ENCODE measurements at places on chromosomes 4 and X. TPM values are rescaled to one million over a fixed set of nuclear protein-coding genes. Genes with fewer than 3 reads are reported as not detected.

DNA sequence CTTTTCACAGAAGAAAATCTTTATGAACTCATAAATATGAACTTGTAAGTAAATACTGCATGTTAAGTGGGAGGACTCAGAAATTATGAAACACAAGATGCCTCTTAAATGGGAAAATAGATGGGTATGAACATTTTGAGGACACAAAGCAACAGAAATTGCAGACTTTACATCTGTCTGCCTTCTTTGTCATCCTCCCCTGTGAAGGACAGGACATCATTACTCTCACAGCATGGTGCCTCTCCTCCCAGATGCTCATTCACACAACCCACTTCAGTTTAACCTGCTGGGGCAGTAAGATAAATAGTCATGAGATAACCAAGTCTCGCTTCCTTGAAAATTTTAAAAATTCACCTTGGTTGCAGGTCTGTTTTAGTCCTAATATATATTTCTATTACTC lies 144.5 kb downstream of the APBB2 start:
- DNase-seq, result no peak

DNA sequence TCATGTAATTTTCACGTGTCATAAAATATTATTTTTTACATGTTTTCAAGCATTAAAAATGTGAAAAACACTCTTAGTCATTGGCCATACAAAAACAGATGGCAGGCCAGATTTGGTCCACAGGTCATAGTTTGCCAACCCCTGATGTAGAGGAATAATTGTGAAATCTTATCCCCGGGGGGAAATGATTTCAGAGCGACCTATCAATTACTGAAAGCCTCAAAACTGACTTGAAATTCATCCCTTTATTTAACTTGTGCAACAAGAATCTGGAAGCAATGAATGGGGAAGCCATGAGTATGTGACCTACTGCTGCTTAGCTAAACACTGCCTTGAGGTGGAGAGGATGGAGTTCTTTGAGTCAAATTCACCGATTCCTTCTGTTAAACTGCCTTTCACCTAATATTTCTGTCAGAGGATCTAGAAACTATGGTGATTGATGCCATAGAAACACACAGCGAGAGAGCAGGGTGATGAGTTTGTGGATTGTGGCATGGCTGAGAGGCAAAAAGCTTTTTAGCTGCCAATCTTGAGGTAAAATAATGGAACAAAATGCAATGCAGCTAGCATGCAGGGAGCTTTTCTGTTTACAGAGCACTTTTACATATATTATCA lies 30.3 kb upstream of the BRS3 start:
- DNase-seq, result no peak

- DNase-seq, result no peak
These were observed 18.4 kb upstream of the LDB2 start for GRCh38 chr4:16916719-16917337.

DNA sequence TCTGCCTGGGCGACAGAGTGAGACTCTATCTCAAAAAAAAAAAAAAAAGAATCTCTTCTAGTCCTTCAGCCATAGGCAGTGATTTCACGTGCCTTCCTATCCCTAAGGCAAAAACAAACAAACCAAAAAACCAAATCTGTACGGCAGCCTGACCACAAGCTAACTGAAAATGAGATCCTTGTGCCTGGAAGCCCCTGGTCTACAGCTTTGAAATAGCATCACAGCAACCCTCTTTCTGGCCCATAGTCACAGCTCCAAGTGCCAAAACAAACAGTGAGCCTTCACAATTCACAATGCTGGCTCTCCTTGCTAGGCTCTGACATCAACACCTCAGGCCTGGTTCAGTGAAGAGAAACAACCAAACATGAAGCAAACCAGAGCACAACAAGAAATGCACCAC lies 46.1 kb downstream of the TMEM150C start:
- no peak for DNase-seq

DNA sequence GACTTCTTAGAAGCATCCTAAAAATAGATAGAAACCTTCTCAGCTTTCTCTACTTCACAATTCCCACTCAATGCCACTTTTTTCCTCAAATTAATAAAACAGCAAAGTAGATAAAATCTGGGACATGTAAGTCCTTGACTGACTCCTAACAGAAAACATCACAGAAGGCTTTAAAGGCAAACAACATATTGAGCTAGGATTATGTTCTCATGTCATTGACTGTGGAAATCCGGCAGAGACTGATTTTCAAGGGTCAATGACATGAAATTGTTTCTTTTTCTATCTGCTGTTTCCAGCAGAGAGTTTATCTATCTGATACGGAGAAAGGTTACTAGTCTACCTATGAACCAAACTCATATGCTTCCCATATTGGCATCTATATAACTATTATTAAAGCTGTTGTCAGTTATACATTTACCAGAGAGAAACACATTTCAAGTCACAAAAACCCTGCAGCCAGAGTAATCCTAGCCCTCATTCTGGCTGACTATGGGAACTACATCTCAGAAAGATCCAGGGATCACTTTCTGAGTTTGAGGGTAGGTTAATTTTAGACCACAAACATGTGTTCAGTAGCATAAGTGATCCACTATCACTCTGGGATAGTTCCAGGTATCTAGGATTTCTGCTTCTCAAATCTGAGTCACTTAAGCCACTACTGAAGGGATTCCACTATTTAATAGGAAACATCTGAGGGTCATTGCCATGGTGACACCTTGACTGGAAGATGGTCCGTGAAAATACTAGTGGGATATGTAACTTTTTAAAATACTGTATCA lies 147.6 kb downstream of the PPP3CA start:
- no peak for DNase-seq

GRCh38 chrX:15242899-15243555 lies 26.9 kb downstream of the ASB9 start:
- no peak for DNase-seq

- no peak for DNase-seq
These were observed 962.6 kb downstream of the PCDH7 start for GRCh38 chr4:31682796-31683195.

- DNase-seq, result no peak
These were observed 8.7 kb downstream of the P2RY8 start for GRCh38 chrX:1528186-1528883.

- DNase-seq, result no peak
These were observed 61.4 kb downstream of the AGA start for GRCh38 chr4:177380730-177381287.

DNA sequence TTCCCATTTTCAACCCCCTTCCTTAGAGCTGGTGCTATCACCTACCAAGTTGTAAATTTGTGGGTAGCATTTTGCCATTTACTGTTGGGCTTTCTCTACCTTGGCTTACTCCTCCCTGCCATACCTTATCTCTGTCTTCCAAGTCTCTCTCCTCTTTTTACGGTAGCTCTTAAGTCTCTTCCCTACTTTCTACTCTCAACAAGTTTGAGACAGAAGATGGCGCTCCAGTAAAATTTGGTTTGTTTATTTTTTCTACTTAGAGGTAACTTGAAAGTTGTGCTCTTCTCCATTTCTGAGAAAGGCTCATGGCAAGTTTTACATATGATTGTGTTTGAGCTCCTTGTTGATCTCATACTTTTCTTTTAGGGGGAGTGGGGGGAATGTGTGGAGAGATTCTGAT lies 1508.1 kb downstream of the TECRL start:
- DNase-seq, result no peak

DNA sequence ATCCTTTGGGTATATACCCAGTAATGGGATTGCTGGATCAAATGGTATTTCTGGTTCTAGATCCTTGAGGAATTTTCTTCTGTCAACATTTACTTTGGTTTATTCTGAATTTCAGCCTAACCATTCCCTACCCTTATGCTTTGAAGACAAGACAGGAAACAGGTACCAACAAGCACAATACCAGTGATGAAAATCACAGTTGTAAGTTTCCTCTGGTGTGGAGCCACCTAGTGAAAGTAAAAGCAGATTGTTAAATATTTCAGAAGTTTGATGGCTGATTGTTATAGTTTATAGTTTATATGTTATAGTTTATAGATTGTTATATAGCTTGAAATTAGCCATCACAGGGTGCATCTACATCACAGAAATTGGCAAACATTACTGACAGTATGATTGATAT lies 104.5 kb upstream of the AGA start:
- no peak for DNase-seq

- DNase-seq, result no peak
These were observed 91.7 kb upstream of the PHOX2B start for GRCh38 chr4:41839916-41840854.

- DNase-seq, result no peak
These were observed 103.9 kb downstream of the IQCM start for GRCh38 chr4:149711593-149712365.

DNA sequence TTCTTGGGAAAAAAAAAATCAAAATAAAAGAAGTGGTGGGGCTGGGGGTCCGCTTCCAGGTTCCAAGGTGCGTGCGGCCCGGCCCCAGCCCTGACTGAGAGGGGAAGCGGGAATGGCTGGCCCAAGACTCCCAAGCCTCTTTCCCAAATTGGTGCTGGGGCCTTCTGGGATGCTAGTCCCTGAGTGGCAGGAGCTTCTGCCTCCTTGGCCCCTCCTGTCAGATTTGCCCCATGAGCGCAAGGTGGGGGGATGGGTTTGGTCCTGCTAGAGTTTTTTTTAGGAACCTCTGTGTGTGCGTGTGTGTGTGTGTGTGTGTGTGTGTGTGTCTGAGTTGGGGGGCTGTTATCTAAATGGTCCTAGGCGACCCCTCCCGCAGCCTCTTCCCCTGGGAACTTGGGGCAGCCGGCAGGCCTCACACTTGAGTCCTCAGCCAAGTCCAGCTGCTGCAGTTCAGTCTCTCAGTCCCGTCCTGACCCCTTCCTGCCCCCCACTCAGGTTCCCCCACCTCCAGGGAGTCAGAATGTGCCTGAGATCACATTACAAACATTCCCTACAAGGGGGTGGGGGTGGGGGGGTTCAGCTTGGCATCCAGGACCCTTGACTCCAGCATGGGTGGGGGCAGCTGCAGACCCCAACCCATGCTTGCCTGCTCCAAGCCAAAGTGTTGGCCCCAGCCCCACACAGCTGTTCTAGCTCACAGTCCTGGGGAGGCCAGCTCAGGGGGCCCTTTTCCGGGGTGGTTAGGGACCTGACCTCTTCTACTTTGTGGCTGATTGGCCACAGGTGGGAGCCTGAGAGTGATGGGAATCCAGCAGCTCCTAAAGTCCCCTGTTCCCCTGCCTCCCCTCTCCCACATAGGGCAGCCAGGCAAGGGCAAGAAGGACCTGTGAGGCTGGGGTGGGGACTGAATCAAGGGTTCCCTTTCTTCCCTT lies 4.0 kb downstream of the EFNB1 start:
- no peak for DNase-seq

DNA sequence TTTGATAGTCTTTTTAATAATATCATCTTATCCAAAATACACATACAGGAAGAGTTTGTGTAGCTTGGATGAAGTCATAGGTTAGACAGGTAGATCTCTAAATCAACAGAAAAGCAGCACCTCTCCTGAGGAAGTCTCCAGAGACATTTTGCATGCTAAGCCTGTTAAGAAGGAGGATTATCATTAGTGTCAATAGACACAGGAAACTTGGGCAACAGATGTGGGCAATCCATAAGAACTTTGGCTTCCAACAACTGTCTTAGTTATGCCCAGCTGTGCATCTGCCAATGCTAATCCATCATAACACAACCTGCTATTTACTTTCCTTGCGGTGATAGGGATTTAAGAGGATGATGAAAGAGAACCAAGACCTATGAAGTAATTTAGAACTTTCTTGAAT lies 1052.6 kb downstream of the RPA4 start:
- no peak for DNase-seq

DNA sequence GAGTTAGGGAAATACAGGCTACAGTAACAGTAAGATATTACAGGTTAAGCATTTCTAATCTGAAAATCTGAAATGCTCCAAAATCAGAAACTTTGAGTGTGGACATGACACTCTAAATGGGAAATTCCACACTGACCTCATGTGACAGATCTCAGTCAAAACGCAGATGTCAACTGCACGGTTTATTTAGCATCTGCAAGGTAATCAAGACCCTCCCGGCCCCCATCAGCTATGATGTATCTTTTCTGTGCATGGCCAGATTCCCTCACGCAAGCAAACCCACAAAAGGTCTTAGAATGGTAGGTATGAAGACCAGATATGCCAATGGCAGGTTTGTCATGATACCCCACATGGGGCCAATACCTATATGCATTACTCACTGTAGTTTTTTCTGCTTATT lies 82.8 kb downstream of the COQ2 start:
- DNase-seq, result no peak

GRCh38 chr4:150582873-150583286 lies 929 bp downstream of the MAB21L2 start:
- peak; percentile 12 for DNase-seq

DNA sequence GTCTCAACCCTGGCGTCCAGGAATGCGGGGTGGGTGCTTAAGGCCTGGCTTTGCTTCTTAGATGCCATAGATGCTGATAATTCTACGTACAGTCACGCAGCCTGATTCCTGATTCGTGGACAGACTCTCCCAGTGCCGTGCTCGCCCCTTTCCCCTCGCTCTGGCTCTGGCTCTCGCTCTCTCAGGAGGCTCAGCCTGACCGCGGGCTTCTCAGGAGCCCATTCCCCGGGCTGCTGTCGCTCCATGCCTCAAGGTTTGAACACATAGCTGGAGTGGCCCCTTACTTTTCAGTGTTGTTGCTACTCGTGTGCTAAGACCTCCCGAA lies 59.2 kb upstream of the ZC4H2 start:
- DNase-seq, result no peak

DNA sequence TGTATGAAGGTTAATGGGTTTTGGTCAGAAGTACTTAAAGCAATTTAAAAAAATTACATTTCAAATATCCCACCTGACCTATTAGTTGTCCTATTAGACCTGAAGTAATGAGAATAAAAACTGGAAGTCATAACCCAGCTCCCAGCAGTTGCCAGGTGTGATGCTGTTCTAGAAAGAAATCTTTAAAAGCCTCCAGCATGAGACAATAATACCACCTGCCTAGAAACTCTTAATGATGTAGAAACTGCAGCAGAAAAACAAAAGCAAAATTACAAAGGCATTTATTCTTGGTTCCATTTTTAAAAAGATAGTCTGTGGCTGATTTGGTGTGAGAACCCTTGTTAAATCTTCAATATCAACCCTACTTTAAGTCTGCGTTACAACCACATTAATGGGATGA lies 1137.7 kb upstream of the TENM3 start:
- no peak for DNase-seq

Gene HTR2C
- 15.7 TPM for total RNA-seq

Gene FGFBP2
- 2.6 TPM for total RNA-seq

Gene CNKSR2
- not detected for total RNA-seq

Gene TASL
- total RNA-seq, result 0.29 TPM

Gene VCX2
- not detected for total RNA-seq

Gene LRP2BP
- 2.3 TPM for total RNA-seq

Gene LRCH2
- total RNA-seq, result 16.5 TPM

Gene LRBA
- 35.6 TPM for total RNA-seq

Gene SLC25A43
- 11.9 TPM for total RNA-seq

Gene WNK3
- 4.1 TPM for total RNA-seq

Gene VGLL1
- not detected for total RNA-seq

Gene MAGEB17
- total RNA-seq, result not detected
